Gastrocnemius medialis (tissue), 4 donors: ENCODE measurements at places on chromosomes 2 and 18. TPM values are rescaled to one million over a fixed set of nuclear protein-coding genes. Genes with fewer than 3 reads are reported as not detected.

The PARD6G gene
- 0.39 TPM for total RNA-seq

The GDF7 gene
- total RNA-seq, result 0.10 TPM

The SETBP1 gene
- 9.2 TPM for total RNA-seq

The UGT1A8 gene
- total RNA-seq, result not detected

The NT5C1B gene
- not detected for total RNA-seq

The YWHAQ gene
- 46.0 TPM for total RNA-seq

The FAM228A gene
- not detected for total RNA-seq

DNA sequence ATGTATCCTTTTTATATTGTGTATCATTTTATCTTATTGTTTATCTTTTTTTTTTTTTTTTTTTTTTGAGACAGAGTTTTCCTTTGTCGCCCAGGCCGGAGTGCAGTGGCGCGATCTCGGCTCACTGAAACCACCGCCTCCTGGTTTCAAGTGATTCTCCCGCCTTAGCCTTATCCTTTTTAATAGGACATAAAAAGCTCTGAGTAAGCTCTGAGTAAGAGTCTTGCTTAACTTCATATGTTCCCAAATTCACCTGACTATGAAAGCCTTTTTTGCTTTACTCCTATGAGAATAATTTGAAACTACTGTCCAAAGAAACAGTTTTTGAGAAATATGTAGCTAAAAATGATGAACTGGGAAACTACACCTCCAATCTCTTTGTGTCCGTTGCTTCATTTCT lies 525.5 kb downstream of the IRS1 start:
- no peak overlapping the region for H3K4me3 ChIP-seq
- H3K36me3 ChIP-seq, result no peaks in the 10 kb centered on the region
- no peak overlapping the region for H3K27ac ChIP-seq

- no peaks in the 10 kb centered on the region for H3K27me3 ChIP-seq
- peaks cover 54% of the 10 kb centered on the region for H3K4me1 ChIP-seq
- peak overlapping the region; percentile 90 for H3K27ac ChIP-seq
- no peaks in the 10 kb centered on the region for H3K36me3 ChIP-seq
- no peak overlapping the region for H3K4me3 ChIP-seq
These were observed 131.5 kb downstream of the ZNF532 start for GRCh38 chr18:58996131-58996641.

DNA sequence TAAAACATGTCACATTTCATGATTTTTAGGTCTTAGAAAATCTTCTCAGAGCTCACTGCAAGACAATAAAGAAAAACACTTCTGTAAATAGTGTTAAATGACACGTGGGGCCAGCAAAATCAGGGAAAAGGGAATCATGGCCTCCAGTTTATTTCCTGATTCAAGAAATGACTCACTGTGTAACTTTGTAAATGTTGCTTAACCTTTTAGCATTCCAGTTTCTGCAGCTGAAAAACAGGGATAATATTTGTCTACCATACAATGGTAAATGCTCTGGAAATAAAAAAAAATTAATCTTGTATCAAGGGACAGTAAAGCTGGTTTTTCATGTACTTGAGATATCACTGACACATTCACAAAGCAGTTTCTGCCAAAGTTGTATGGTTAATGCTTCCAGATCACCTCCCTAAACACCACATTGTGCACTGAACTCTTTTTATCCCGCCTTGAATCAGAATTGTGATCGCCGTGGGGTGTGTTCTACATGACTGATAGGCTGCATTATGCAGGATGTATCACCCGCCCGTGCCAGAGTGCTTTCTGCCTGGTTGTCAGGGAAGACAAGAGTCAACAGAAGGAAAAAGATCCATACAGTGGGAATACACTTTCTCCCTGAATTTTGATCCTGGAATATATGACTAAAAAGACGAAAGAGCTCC lies 238.8 kb downstream of the IKZF2 start:
- H3K27me3 ChIP-seq, result no peaks in the 10 kb centered on the region
- DNase-seq, result no peak
- no peak overlapping the region for H3K27ac ChIP-seq
- H3K4me3 ChIP-seq, result no peak overlapping the region

DNA sequence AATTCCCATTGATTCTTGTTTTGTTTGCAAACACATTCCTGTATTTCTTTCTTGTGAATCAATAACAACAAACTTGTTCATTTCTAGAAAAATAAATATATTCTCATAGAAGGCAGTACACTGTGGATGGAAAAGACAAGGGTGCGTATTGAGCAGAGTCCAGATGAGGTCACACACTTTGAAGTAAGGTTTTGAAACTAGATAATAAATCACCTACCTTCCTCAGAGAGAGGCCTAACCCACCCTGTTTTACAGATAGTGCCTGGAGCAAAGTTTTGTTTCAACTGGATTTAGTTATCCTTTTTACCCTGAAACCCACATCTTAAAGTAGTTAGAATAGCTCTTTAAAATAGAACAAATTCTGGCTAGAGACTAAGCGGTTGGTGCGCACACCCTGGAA lies 137.1 kb upstream of the PIEZO2 start:
- no peaks in the 10 kb centered on the region for H3K27me3 ChIP-seq
- H3K4me3 ChIP-seq, result no peak overlapping the region
- no peak overlapping the region for H3K27ac ChIP-seq
- DNase-seq, result no peak
- H3K4me1 ChIP-seq, result no peaks in the 10 kb centered on the region

DNA sequence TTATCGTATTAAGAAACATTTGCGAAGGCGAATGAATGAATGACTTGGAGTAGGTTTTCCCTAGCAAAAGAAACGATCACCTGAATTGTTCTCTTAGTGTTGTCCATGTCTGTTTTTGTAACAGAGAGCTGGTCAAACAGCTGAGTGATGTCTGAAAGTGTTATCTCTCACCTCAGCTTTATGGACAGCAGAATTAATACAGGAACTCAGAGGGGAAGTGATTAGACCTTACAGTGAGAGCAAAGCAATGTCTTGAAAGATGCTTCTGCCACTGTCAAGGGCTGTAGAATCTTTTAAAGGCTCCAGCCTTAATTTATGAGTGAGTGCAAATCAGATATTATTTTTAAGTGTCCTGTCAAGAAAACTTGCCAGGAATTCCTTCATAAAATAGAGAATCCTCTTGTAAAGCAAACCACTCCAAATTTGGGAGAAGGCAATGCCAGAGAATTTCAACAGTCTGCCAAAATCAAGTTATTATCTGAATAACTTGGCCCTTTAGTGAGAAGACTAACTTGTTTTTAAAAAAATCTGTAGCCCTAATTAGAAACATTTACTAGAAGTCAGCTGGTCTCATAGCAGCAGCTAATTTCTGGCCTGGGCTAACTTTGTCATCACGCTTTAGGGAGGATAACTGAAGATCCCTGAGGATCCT lies 60.7 kb downstream of the CDC42EP3 start:
- DNase-seq, result no peak
- no peaks in the 10 kb centered on the region for H3K36me3 ChIP-seq
- H3K4me3 ChIP-seq, result no peak overlapping the region

DNA sequence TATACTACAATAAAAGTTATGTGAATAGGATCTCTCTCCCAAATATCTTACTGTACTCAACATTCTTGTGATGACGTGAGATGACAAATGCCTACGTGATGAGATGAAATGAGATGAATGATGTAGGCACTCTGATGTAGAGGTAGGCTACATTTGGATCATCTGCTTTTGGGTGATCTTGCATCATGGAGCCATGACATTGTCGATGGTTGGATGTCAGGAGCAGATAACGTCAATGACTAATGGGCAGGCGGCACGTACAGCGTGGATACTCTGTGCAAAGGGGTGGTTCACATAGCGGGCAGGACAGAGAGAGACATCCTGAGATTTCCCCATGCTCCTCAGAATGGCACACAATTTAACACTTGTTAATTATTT lies 40.8 kb upstream of the PPP1R1C start:
- no peaks in the 10 kb centered on the region for H3K27me3 ChIP-seq
- no peaks in the 10 kb centered on the region for H3K4me1 ChIP-seq
- no peak overlapping the region for H3K4me3 ChIP-seq
- H3K27ac ChIP-seq, result no peak overlapping the region

GRCh38 chr18:73549236-73549635 lies 598.4 kb downstream of the FBXO15 start:
- no peaks in the 10 kb centered on the region for H3K27me3 ChIP-seq
- no peaks in the 10 kb centered on the region for H3K4me1 ChIP-seq
- H3K36me3 ChIP-seq, result no peaks in the 10 kb centered on the region
- H3K27ac ChIP-seq, result no peak overlapping the region
- H3K4me3 ChIP-seq, result no peak overlapping the region
- no peak for DNase-seq

DNA sequence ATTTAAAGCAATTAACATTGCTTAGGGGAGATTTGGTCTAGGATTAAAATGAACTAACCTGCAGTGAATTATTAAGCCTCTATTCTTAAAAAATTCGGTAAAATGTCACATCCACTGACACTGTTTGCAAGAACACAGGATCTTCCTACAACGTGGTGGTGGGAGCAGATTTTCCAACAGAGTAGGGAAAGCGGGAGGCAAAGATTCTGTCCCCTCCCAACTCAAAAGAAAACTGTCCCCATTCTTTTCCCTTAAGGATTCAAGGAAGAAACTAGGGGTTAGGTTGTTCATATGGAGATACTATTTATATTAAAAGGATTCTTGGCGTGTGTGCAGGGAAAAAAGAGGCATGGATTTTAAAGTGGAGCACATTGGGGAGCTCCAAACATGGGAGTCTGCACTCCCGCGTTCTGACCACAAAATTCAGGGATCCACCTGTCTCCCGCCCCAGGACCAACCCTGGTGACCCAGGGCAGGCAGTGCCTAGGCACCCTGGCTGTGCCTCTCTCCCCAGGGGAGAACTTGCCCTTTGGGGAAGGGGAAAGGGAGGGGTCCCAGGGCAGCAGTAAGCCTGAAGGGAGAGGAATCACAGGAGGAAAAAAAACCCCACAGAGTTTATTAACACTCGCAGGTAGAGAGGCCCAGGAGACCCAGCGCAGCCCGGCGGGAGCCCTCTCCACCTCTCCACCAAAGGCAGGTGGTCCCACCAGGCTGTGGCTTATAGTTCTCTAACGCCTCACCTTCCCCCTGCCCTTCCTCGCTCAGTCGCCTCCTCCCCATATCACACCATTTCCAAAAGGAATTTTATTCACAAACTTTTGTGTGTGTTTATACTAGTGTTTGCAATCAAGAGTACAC lies 2.3 kb downstream of the PTGR3 start:
- peaks cover 50% of the 10 kb centered on the region for H3K4me1 ChIP-seq
- H3K36me3 ChIP-seq, result no peaks in the 10 kb centered on the region
- no peaks in the 10 kb centered on the region for H3K27me3 ChIP-seq
- peak overlapping the region; percentile 98 for H3K27ac ChIP-seq
- DNase-seq, result no peak

DNA sequence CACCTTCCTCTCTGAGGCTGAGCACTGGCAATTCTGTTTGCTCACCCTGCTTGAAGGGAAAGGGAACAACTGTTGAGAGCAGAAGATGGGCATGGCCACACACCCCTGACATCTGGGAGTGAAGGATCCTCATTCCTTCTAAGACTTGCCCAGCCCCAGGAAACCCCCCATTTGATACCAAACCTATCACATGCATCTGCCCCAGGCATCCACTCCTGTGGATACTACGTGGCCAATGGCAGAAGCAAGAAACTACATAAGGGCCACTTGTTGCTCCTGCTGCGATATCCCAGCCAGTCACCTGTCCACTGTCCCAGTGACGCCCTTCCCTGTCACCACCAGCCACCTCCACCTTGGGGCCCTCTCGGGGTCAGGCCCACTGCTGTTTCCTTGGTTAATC lies 185.2 kb downstream of the SMAD2 start:
- no peak overlapping the region for H3K27ac ChIP-seq
- H3K27me3 ChIP-seq, result no peaks in the 10 kb centered on the region
- H3K4me3 ChIP-seq, result no peak overlapping the region
- no peak for DNase-seq

DNA sequence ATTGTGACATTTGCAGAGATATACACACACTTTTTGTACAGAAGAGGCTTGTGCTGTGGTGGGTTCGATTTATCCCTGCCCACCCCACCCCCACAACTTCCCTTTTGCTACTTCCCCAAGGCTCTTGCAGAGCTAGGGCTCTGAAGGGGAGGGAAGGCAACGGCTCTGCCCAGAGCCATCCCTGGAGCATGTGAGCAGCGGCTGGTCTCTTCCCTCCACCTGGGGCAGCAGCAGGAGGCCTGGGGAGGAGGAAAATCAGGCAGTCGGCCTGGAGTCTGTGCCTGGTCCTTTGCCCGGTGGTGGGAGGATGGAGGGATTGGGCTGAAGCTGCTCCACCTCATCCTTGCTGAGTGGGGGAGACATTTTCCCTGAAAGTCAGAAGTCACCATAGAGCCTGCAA lies 40.0 kb downstream of the STEAP3 start:
- no peak for DNase-seq
- no peak overlapping the region for H3K4me3 ChIP-seq
- H3K27ac ChIP-seq, result no peak overlapping the region
- H3K36me3 ChIP-seq, result no peaks in the 10 kb centered on the region

- DNase-seq, result no peak
- no peak overlapping the region for H3K4me3 ChIP-seq
- H3K36me3 ChIP-seq, result peaks cover 99% of the 10 kb centered on the region
- no peaks in the 10 kb centered on the region for H3K27me3 ChIP-seq
- no peaks in the 10 kb centered on the region for H3K4me1 ChIP-seq
These were observed 52.9 kb downstream of the HK2 start for GRCh38 chr2:74886811-74887210.

DNA sequence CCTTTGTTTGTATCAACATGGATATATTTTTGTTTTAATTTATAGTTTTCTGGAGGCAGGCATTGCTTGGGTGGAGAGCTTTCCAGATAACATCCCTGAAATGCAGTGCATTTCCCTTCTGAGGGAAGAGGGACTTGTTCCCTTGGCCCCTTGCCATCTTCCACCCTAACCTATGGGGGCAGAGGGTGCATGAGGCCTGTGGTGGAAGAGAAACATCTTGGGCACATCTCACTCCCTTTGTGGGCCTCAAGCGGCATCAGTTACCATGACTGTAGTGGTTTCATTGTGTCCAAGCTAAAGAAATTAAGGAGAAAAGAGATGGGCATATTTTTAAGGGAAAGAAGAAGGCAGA lies 5.3 kb upstream of the RPL37A start:
- H3K27ac ChIP-seq, result no peak overlapping the region
- DNase-seq, result no peak
- no peak overlapping the region for H3K4me3 ChIP-seq
- H3K27me3 ChIP-seq, result no peaks in the 10 kb centered on the region

- no peaks in the 10 kb centered on the region for H3K27me3 ChIP-seq
- no peak for DNase-seq
- no peak overlapping the region for H3K4me3 ChIP-seq
- H3K27ac ChIP-seq, result no peak overlapping the region
- H3K4me1 ChIP-seq, result peaks cover 20% of the 10 kb centered on the region
These were observed 52.7 kb downstream of the TET3 start for GRCh38 chr2:74037379-74037860.

GRCh38 chr18:29326214-29326613 lies 1149.3 kb upstream of the CDH2 start:
- no peaks in the 10 kb centered on the region for H3K36me3 ChIP-seq
- no peaks in the 10 kb centered on the region for H3K4me1 ChIP-seq
- H3K27ac ChIP-seq, result no peak overlapping the region
- H3K4me3 ChIP-seq, result no peak overlapping the region
